ENCODE measurements at places on chromosomes 3 and 15.

GRCh38 chr3:130569461-130570365 lies 52.7 kb downstream of the COL6A6 start:
- DNase-seq, result no peak

- no peak for DNase-seq
These were observed 25.8 kb upstream of the RSL24D1 start for GRCh38 chr15:55222588-55222987.

- no peak for DNase-seq
These were observed 239.3 kb downstream of the FEZF2 start for GRCh38 chr3:62134061-62134496.

DNA sequence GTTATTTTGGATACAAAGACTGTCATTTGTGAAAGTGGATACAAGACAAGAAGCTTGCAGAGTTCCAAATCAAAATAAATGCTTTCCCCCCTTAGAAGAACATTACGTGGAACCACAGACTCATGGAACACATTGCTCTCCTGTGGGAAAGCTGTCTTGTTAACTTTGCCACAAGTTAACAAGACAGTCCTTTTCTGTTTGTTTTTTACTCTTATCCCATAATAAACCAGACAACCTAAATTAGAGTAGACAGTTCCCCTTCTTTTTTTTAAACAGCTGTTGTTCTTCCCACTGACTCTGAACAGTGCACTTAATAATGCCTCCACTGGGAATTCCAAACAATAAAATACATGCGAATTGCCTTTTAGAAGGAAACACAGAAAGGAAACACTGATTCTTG lies 255.3 kb upstream of the UBE2E2 start:
- no peak for DNase-seq

DNA sequence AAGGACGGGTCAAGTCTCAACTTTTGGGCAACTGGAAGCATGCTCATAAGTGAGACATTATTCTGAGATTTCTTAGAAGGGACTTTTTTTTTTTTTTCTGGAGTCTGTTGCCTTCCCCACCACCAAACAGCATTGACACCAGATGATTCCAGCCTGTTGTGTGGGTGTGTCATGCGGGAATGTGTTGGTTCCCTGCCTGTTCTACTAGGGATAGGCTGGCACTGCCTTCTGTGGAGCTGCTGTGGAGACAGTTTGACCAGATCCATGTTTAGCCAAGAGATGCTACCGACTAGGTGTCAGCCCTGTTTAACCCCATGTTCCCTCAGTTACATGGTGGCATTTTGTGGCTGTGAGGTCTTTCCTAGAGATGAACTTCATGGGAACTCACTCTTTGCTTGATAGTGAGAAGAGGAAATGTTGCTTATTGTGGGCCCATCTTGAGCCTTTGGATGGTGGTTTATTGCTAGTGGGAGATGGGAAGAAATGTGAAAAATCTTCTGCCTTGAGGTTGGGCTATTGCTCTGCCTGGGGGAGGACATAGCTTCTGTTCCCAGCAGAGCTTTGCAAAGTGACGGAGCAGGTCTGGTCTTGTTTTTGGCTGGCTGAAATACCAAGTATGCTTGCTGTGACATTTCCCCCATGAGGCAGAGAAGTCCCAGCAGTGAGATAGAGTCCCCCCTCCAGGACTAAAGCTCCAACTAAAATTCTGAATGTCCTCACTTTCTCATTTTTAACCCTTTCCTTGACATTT lies 31.3 kb downstream of the TRAK1 start:
- peak; percentile 39 for DNase-seq

GRCh38 chr3:77134769-77135168 lies 94.9 kb downstream of the ROBO2 start:
- no peak for DNase-seq

GRCh38 chr15:56383010-56383409 lies 17.8 kb downstream of the TEX9 start:
- no peak for DNase-seq

- no peak for DNase-seq
These were observed 33.9 kb downstream of the SCN10A start for GRCh38 chr3:38782148-38782547.

- no peak for DNase-seq
These were observed 104.1 kb downstream of the PGPEP1L start for GRCh38 chr15:98903377-98904018.

GRCh38 chr3:102304550-102304949 lies 130.3 kb upstream of the ZPLD1 start:
- DNase-seq, result no peak

GRCh38 chr3:28171962-28172361 lies 69.5 kb upstream of the CMC1 start:
- no peak for DNase-seq

- DNase-seq, result no peak
These were observed 23.5 kb upstream of the CLN6 start for GRCh38 chr15:68252925-68253534.

DNA sequence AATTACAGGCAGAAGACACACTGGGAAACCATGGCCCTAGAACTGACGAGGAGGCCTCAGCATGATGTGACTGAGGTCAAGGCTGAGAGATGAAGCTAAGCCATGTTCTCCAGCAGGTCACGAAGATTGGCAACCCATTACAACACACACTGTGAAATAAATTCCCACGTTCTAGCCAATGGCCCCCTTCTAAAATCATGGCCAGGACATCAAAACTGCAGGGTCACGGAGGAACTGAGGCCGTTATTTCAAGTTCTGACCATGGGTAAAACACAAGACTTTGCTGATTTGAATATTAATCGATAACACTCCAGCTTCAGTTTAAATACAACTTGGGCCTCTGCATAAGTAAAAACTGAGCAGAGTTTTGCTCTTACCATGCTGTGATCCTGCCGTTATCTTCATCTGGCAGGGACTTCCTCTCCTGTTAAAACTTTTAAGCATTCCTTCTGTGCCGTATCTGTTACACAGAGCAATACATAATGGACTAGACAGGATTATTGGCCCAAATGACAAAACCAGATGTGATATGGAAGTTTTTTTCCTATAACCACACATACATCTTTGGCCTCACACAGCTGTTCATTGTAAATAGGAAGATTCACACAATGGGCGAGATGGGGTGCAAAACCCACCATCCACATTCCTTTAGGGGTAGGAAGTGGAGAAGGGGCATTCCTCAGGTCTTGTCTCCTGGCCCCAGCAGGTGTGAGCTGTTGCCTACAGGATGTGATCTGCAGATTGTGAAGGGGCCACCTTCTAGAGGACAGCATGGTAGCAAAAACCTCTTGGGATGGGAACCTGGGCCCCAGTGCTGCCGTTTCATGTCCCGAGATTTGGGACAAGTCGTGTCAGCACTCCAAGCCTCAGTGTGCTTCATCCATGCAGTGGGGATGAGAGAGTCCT lies 207.4 kb downstream of the OPA1 start:
- DNase-seq, result no peak

- no peak for DNase-seq
These were observed 64.3 kb upstream of the GATM start for GRCh38 chr15:45442507-45443135.

GRCh38 chr3:173065543-173065981 lies 75.5 kb downstream of the SPATA16 start:
- no peak for DNase-seq

DNA sequence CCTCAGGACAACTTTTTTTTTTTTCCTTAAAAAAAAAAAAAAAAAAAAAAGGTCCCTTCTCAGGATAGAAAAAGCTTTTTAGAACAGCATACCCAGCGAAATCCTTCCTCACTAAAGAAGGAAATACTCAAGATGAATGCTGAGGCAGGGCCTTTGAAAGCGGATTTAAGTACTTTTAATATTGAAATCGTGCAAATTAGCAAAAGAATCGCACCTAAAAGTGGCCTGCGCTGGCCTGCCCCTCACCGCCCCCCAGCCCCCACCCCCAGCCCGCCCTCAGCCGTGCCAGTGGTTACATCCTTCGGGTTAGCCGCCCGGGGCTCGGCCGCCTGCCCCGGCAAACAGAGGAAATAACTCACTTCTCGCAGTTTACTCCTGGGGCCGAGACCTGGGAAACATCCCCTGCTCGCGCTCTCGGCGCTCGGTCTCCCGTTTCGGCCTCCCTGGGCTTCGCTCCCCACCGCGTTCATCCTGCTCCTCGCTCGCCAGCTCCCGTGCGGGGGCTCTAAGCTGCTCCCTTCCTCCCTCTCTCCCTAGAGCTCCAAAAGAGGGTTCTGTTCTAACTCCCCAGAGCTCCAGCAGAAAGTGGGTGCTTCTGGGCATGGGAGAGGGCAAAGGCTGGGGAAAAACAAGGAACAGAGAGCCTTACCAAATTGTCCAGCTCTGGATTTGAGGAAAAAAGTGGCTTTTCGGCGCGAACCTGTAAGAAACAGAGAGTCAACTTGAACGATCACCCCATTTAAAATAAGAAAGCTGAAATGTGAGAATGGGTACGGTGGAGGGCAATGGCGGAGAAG lies 5.2 kb downstream of the MEIS2 start:
- DNase-seq, result peak; percentile 27

DNA sequence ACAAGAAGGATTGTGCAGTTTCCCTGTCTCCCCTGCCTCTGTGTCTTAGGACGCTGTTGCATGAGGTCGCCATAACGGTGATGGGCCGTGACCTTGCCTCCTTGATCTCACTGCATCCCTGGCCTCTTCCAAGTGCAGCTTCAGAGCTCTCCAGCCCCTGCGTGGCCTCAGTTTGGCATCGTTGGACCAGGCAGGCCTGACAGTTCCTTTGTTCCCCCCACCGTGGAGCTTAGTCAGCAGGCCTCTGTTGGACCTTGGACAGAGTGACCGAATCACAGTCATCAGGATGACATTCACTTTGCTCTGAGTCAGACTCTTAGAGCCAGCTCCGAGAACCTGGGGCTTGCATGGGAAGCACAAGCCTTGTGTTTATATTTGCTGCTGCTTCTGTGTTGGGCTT lies 139.4 kb downstream of the OPA1 start:
- no peak for DNase-seq

Data from anterior cingulate cortex (tissue), 58 donors.